ENCODE measurements at places on chromosomes 1 and 21.

GRCh38 chr1:36160949-36161485 is 5.1 kb downstream of the MAP7D1 start:
- DNase-seq: peak; percentile 42

DNA sequence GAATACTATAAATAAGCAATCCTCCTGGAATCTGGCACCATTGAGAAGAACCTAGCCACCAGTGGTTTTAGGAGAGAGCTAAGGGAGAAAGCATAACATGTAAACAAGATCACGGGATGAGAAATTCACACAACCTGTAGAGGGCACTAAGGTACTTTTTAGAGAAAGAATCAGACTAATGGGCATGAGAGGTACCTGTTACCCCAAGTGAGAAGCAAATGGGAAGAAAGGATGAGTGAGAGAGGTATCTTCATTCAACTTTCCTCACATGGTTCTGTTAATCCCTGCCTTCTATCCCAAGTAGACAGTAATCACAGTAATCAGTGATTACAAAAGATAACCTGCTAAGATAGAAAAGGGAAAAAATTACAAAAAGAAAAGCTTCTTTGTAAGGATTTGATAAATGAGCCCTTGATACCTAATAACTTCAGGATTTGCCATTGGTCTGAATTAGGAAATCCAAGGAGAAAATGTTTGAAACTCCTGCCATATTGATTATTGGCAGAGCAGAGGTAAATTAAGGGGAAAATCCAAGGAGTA is 251.1 kb upstream of the ADGRL2 start:
- DNase-seq: no peak

DNA sequence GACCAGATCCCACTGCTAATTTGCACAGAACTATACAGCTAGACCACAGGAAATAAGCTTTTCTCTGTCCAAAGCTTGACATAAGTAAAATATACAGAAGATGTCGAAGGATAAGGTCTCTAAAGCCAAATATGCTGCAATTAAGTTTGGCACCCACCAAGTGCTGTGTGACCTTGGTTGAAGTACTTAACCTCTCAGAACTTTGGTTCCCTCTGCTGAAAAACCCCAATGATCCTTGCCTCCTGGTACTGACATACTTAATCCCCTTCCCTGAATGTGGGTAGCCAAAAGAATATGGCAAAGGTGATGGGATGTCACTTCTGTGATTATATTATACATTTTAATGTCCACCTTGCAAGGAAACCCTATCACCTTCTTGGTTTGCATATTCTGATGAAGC is 290.5 kb downstream of the VAV3 start:
- DNase-seq: no peak

DNA sequence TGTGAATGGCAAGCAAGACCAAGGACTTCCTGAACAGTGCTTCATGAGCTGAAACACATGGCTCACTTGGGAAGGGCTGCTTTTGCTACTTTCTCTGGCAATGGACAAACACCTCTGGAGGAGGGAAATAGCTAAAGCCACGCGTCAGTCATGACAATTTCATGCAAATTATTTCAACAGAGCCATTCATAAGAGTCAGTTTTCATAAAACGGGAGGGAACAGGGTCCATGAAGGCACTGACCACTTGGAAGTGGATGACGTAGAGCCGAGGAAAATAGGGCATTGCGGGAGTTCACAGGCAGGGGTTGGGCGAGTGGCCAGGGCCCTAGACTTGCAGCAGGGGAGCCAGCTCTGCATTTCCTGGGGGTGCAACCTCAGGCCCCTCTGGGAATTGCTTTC is 43.9 kb downstream of the SDC3 start:
- DNase-seq: no peak

DNA sequence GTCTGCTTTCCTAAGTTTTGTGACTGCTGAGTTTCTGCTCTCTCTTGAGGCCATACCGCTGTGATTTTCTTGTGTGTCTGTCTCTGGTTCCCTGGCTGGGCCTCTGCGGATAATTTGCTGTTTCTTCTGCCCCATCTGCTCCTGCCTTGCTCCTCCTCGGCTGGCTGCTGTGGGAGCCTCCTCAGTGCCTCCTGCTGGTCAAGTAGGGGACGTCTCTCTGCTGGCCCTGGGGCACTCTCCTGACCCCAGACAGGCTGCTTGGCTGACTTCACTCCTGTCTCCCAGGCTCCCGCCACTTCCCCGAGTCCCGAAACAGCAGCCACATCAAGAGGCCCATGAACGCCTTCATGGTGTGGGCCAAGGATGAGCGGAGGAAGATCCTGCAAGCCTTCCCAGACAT is 28.5 kb downstream of the ETNK2 start:
- DNase-seq: no peak

GRCh38 chr1:213698092-213698702 is 289.6 kb upstream of the PROX1 start:
- no peak for DNase-seq

DNA sequence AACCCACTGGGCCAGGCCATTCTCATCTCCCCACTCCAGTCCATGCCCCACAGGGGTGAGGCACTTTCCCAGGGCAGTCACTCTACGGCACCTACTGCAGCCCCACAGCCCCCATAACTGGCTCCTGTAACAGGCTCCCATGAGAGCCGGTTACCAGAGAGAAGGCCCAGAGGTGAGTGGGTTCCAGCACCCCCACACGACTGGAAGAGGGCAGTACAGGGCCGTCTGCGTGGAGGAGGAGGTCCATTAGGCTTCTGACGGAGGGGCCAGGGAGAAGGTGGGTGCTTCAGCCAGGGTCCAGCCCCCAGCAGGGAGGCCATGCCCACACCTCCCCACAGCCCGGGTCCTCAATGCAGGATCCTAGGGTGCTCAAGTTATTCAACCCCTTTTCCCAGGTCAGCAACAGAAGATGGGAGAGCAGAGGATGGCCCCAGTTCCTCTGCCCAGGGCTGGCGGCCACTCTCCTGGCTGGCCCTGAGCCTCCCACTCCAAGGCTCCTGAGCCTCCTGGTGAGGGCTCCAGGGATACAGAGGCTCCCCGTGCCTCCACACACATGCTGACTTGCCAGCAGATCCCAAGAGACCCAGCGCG is 1.6 kb downstream of the ACAP3 start:
- DNase-seq: no peak

DNA sequence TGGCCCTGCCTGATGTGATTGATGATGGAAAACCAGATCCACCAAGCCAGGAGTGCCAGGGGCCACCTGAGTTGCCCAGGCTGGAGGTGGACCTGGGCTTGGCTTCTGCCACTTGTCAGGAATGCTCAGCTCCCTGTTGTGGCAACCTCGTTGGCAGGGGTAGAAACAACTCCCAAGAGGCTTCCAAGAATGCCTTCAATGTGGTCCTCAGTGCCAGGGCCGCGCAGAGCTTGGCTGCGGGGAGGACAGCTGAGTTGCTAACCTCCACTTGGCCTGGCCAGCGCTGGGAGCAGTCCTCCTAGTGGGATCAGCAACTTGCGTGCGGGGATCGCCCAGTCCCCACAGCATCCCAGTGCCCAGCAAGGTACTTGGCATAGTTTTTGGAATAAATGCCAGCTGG is 9.0 kb downstream of the MYOM3 start:
- DNase-seq: no peak

GRCh38 chr1:81349194-81349965 is 451.4 kb upstream of the ADGRL2 start:
- DNase-seq: no peak

GRCh38 chr1:154533952-154534844 is 24.3 kb downstream of the UBE2Q1 start:
- no peak for DNase-seq

DNA sequence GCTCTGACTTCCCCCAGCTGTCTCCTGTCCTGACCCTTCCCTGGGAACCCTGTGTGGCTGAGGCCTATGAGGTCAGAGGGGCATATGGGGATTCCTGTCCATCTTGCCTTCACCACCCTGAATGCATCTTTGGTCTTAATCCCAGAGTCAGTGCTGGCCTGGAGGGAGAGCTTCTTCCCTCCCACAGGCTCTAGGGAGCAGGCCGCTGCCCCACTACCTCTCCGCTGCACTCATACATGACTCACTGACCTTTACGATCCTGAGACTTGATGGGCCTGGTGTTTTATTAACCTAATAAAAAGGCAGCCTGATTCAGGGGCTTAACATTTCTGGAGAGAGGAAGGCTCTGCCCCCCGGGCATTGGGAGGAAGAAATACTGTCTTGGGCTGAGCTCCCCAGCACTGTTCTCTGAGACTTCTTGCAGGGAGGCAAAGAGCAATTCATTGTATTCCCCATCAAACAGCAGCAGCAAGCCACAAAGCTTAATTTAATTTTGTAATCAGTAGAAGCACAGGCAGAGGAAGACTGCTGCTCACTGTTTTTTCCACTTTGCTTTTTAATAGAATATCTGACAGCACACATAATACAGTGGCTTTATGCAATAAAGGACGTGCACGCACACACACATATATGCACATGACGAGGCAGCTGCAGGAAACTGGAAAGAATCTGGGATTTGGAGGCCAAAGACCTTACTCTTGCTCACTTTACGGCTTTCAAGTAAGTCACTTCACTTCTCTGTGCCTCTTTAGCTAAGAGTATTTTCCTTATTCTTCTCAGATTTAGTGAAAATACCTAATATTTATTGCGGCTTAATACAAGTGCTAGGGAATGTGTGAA is 89.2 kb upstream of the GRIK3 start:
- no peak for DNase-seq

DNA sequence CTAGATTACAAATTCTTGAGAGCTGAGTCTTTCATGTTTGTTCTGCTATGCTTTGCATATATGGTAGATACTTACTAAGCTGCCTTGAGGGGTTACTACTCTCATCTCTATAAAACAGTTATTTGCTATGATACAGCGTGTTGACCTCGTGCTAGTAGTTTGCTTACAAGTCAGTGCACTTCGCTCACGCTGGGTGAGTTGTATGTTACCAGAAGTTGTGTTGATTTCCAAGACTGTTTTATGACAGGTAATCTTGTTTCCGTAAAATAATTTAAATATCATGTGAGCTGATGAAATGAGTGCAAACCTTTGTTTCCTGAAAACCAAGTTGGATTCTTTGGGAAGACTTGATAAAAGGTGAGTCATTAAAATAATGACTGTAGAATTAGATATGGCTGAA is 7.3 kb downstream of the MRPS6 start:
- no peak for DNase-seq

GRCh38 chr1:211326528-211327345 is at the start of gene TRAF5:
Gene TRAF5 (plus strand): TSS chr1:211326833. CDS start chr1:211353240, 26,407 bp downstream.
- peak; percentile 33 for DNase-seq

GRCh38 chr1:203199816-203200571 is 13.5 kb upstream of the CHI3L1 start:
- no peak for DNase-seq

DNA sequence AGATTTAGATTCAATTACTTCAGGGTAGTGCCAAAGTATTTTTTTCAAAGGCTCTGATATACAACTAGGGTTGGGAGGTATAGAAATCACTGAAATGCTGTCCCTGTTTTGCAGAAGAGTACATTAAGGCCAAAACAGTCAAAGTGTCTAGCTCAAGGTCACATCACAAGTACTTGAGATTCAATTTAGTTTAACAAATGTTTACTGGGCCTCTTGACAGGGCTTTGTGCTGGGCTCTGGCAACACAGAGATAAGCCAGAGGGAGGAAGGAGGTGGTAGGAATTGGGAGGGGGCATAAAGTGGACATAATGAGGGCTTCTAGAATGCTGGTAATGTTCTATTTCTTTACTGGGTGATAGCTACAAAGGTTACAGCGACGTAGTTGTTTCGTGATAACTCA is 2.3 kb upstream of the SLC9A1 start:
- DNase-seq: no peak

GRCh38 chr1:54367613-54368012 is 38.6 kb downstream of the SSBP3 start:
- DNase-seq: no peak

DNA sequence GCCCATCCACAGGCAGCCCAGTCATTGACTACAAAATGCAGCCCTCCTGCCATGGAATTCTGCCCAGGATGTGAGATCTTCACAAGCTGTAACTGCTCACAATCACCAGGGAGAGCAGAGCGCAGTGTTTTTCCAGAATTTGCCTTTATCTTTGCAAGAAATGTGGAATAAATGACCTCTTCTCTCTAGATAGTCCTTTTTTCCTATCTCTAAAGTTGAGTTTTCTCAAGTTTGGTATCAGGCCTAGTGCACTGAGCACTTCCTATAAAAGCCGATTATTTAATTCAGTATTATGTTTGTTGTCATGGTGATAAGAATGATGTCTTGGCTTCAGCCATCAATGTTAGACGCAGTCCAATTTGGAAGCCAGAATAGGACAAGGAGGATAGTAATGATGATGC is 246.9 kb upstream of the IRF2BP2 start:
- DNase-seq: no peak

GRCh38 chr21:38123626-38124025 is 133.2 kb upstream of the KCNJ15 start:
- DNase-seq: no peak

Data from activated T-helper 1 cell treated with anti-CD3 and anti-CD28 coated beads, Interleukin-2, amount 50 U/mL, for 16 hours (primary cell).